ENCODE measurements at places on chromosomes 2 and 18. TPM values are rescaled to one million over a fixed set of nuclear protein-coding genes. Genes with fewer than 3 reads are reported as not detected.

PER2 gene
- total RNA-seq: 3.7 TPM

RIF1 gene
- total RNA-seq: 23.4 TPM

DNA sequence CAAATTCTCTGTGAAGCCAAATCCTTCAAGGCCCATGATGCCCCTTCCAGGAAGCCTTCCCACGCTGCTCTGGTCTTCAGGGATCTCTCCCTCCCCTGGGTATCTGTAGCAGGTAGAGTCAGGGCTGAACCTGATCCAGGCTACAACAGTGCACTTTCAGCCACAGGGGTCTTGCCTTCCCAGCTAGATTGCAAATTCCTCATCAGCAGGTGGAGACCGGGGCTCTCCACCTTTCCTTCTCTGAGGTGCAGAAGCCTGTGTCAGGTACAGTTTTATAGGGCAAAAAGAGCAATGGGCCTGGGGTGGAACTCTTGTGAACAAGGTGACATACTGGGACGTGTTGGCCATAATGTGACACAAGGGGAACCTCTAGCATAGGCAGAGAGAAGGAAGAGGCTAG lies 312.9 kb downstream of the MYCN start:
- DNase-seq: no peak

DNA sequence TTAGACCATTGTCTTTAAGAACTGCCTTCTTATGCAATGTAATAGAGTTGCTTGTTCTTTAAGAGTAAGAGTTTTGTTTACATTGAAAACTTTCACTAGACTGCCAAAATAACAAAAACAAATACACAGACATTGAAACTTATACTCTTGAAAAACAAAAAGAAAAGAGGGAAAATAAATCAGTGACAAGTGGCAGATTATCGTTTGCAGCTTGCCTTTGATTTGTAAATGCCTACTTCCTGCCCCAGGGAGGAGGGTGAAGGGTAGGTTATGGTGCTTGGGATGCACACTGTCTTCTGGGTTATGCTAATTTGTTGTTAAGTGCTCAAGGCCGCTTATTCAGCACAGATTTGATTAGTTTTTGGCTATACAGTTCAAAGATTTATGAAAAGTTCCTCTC lies 198.7 kb downstream of the TGIF1 start:
- DNase-seq: no peak

DNA sequence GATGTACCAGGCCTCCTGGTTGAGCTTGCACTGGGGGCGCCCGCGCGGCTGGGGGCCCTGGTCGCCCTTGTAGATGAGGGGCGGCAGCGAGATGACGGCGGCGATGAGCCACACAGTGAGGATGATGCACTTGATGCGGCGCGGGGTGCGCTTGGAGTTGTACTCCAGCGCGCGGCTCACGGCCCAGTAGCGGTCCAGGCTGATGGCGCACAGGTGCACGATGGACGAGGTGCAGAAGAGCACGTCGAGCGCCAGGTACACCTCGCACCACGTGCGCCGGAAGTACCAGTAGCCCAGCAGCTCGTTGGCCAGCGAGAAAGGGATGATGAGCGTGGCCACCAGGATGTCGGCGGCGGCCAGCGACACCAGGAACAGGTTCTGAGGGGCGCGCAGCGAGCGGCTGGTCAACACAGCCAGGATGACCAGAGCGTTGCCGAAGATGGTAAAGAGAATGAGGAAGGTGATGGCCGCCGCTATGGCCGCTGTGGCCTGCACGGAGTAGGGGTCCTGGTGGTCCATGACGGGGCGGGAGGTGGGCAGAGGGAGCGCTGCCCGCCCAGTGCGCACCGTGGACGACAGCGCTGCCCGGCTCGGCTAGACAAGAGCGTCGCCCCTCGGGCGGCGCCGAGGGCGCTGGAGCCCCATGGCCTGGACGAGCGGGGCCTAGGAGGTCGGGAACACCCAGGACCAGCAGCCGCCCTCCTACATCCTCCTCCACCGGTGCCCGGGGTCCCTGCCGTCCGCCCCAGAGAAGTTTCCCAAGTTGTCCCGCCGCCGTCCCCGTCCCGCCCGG lies 544 bp downstream of the ADRA2B start:
- DNase-seq: no peak

DNA sequence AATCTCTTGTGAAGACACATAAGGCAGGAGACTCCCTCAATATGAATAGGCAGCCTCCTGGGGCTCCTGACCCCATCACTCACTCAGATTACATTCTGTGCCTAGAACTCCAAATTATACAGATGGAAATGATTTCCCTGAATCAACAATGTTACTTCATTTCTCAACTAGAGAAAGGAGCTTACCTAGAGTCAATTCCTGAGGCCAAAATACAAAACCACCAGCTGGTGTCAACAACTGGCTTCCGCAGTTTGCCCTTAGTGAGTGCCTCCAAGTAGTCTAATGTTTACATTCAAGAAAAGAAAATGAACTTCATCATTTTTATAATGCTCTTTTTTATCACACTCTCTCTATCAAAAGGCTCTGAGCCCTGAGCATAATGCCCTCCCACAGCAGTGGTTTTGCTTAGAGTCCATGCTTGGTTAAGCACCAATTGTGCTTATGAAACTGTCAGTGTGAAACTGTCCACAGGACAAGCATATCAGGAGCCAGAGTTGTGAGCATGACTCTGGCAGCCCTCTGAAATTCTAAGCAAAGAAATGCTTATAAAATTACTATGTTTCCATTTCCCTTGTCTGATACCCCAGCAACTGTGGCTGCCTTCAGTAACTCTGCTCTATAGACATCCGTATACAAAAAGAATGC lies 305.7 kb upstream of the PKDCC start:
- no peak for DNase-seq

GRCh38 chr2:54724560-54725342 lies 1.3 kb downstream of the EML6 start:
- no peak for DNase-seq

DNA sequence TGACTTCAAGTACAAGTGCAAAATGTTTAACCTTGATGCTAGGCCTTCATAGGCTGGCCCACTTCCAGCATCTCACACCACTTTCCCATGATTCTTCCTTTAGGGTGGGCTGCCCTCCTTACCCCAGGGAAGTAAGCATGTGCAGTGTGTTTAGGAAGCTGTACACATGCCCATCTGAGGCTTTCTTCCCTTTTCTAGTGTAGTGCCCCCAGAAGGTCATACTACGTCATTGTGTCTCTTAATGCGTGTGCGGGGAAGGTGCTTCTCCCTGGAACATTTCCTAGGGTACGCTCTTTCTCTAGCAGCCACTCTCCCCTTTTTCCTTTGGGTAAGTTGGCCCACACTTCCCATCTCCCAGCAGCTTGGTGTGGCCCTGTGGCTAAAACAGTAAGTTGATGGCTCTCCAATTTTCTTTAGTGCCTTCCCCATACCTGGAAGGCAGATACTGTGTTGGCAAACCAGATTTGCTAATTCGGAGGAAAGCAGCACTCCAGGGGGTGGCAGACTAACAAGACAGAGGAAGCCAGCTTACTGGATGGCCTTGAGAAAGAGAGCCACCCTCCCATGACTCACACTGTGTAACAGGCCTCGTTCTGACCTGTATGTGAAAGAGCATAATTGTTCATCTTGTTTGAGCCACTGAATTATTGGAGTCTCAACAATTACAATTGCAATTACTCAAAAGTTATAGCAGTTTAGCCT lies 1.1 kb upstream of the SULT6B1 start:
- no peak for DNase-seq

DNA sequence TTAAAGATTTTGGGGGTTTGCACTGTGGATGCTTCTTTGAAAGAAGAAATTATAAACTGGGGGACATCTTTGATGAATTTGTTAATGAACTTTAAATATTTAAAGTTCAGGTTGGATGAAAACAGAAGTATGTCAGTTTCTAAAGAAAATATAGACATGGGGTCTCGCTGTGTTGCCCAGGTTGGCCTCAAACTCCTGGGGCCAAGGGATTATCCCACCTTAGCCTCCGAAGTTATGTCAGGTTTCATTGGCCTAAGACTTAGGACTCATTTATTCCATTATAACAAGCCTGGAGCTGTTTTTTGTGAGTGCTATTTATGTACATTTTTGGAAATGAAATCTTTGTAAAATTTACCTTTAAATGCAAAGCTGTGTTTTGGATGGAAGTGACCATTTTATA lies 2.5 kb downstream of the NAB1 start:
- no peak for DNase-seq

GRCh38 chr2:129135017-129135416 lies 816.3 kb upstream of the HS6ST1 start:
- no peak for DNase-seq
